ENCODE measurements at places on chromosomes 5 and 9.

DNA sequence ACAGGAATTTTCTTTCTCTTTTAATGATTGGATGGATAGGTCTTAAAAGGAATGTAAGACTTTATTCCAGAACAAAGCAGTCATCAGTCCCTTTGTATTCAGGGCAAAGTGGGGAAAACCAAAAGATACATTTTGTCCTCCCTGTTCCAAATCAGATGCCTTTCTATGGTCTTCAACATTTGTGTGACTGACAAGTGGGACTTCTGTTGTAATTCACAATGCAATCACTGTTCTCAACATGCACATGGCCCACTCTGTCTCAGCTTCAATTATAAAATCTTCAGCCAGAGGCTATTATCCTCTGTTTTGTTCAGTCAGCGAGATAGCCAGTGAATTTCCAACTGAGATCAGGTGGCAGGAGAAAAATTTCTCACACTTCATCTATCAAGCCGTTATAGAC is 95.5 kb upstream of the ERBIN start:
- no peak for DNase-seq

DNA sequence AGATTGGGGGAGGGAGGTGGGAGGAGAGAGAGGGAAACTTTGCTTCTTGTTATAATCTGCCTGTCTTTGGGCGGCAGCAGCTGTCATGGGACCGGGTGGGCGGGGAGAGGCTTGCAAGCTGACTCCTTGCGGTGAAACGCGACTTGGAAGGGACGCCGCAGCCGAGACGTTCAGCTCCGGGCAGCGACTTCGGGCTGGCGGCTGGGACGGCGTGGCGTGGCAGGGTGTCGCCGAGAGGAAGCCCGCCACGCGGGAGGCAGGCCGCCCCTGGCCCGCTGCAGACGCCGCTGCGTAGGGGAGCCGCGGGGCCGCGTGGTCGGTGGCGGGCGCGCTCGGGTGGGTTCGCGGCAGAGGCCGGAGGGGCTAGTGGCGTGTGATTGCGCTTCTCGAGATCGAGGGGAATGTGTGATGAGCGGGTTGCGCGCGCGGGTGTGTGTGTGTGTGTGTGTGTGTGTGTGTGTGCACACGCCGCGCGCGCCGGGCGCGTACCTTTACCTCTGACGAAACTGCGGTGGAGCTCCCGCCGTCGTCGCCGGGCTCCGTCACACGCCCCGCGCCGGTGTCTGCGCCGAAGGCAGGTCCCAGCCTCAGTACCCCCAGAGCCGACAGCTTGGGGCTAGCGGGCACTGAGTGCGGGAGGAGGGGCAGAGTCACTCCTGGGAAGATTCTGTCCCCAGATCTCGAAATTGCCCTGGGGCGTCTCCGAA is 1.7 kb downstream of the PPARGC1B start:
- peak; percentile 52 for DNase-seq

GRCh38 chr5:119336845-119337580 is 18.8 kb upstream of the TNFAIP8 start:
- DNase-seq: no peak

DNA sequence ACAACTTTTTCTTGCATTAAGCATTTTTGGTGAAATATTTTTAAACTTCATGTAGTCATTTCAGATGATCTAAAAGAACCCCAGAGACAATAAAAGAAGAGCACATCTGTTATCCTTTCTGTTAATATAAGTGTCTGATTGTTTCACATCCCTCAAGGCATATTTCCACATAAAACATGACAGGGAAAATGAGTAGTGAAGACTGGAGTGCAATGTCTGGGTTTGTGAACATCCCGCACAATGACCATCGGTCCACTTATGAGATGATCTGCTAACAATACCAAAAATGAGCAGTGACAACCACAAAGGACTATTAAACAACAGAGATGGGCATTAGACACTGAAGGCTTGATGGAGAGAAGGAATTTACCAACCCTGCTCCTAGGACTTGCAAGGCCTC is 209.1 kb downstream of the NR2F1-AS1 start:
- no peak for DNase-seq

DNA sequence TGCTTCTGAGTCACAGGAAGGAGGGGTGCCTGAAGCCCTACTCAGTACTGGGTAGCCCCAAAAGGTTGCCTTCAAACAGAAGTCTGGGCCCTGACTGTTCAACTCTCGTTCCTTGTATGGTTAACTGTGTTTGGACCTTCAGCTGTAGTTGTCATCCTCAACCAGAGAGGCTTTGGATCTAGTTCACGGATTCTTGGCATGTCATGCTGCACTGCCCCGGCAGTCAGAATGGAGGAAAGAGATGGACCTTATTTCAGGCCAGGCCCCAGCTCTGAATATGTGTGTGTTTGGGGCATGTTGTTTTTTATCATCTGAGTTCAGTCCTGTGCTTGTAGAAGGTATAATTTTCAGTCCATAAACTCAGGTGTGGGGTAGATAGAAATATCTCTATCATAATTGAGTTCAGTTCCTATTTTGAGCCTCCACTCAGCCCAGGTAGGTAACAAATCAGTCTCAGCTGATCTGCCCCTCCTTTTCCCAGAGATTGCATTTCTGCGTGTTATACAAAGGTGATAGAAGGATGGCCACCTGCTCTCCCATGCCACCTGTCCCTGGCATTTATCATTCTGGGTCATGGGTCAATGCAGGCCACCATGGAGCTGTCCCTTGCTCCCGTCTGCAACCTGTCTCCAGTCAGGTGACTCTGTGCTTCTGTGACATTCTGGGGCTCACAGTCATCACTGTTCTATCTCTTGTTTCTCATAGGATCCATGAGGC is 127.5 kb upstream of the CPEB4 start:
- no peak for DNase-seq

DNA sequence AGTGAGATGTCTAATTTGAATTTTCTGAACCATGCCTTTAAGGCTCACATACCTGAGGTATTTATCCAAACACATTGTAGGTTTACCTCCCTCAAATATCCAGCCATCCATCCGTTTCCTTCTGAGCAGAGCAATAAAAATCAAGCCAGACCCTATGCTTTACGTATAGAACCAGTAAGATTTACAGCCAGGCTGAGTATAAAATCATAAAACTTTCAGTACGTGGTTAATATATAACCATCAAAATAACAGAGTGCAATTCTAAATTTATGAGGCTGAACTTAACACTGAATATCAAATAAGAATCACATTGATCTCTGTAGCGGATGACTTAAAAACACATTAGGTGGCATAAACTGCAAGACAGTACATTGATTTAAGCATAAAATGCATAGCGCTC is 877.9 kb upstream of the WWC1 start:
- DNase-seq: no peak

GRCh38 chr5:36435516-36435915 is 133.8 kb upstream of the RANBP3L start:
- DNase-seq: no peak

All from effector CD8-positive, alpha-beta T cell (primary cell).